ENCODE measurements at places on chromosomes 3 and 15.

DNA sequence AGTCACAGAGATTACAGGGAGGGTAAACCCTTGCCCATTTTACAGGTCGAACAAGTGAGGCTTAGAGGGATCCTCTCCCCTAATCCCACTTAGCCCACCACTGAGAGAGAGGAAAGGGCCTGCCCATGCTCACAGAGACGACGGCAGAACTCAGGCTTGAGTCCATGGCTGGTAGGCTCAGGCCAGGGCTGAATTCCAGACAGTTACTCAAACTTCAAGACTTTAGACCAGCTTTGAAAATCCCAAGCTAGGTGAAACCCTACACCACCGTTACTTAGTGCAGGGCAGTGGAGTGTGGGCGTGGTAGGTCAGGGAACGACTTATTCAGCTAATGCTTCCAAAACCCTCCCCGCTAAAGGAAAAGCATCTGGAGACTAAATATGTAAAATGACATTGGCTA is 16.4 kb downstream of the GRIP2 start:
- no peak for DNase-seq

DNA sequence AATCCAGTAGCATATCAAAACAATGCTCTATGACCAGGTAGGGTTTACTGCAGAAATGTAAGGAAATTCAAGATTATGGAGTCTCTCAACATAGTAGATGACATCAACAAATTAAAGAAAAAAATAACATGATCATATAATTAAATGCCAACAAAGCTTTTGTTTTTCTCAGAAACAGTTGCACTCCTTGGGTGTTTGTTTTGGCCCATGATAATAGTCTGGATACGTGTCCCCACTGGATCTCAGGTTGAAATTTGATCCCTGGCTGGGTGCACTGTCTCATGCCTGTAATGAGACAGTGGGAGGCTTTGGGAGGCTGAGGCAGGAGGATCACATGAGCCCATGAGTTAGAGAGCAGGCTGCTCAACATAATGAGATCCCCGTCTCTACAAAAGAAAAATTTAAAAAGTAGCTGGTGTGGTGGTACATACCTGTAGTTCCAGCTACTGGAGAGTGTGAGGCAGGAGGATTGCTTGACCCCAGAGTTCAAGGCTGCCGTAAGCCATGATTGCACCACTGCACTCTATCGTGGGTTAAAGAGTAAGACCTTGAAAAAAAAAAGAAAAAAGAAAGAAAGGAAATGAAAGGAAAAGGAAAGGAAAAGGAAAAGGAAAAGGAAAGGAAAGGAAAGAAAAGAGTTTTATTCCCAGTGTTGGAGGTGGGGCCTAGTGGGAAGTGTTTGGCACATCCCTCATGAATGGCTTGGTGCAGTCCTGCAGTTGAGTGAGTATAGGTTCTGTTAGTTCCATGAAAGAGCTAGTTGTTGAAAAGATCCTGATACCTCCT is 53.3 kb upstream of the FOXB1 start:
- no peak for DNase-seq

DNA sequence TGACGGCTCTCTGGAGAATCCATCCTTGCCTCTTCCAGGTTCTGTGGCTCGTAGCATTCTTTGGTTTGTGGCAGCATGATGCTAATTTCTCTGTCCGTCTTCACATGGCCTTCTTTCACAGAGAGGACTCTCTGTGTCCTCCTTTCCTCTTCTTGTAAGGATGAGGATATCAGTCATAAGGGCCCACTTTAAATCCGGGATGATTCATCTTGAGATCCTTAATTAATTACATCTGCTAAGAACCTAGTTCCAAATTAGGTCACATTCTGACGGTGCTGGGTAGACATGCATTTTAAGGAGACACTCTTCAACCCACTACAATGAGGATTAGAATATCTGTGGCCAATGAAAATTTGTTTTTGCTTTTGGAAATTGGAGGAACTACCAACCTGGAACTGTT is 15.7 kb upstream of the GXYLT2 start:
- no peak for DNase-seq

- DNase-seq: no peak
Observed at GRCh38 chr3:43748179-43748578, 57.4 kb downstream of the ABHD5 start.

DNA sequence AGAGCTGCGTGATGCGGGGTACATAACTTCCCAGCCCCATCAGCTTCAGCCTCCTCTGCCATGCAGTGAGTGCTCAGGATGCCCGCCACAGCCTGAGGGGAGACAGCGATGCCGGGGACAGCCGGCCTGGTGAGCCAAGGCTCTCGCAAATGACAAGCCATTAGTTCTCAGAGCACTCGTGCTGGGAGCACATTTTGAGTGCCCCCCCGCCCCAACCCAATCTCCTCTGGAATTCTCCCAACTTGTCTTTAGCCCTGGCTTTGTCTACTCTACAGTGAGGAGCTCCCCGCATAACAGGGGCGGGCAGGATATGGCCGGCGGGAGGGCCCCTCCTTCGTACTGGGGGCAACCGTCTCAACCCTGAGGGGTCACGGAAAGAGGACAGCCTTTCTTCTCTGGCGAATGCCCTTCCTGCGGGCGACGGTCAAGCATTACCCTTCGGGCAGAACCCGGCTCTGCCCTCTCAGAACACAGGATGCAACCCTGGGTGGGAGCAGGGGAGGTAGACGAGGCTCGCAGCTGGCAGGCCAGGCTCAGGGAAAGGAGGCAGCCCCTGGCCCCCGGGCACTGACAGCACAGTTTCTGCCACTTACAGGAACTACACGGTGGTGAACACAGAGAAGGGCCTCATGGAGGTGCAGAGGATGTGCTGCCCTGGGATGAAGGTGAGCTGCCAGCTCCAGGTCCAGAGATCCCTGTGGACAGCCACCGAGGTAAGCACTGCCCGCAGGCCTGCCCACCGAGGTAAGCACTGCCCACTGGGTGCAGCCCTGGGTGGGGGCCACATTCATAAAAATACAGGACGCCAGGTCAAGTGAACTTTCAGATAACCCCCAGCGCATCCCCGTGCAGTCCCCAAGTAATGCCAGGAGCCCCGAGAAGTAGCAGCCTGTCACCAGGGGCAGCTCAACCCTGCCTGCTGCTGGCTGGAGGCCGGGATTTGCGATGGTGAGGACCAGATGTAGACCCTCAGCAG is 141.7 kb downstream of the LRRK1 start:
- no peak for DNase-seq

- DNase-seq: no peak
Observed at GRCh38 chr3:36408146-36408545, 27.8 kb downstream of the STAC start.

DNA sequence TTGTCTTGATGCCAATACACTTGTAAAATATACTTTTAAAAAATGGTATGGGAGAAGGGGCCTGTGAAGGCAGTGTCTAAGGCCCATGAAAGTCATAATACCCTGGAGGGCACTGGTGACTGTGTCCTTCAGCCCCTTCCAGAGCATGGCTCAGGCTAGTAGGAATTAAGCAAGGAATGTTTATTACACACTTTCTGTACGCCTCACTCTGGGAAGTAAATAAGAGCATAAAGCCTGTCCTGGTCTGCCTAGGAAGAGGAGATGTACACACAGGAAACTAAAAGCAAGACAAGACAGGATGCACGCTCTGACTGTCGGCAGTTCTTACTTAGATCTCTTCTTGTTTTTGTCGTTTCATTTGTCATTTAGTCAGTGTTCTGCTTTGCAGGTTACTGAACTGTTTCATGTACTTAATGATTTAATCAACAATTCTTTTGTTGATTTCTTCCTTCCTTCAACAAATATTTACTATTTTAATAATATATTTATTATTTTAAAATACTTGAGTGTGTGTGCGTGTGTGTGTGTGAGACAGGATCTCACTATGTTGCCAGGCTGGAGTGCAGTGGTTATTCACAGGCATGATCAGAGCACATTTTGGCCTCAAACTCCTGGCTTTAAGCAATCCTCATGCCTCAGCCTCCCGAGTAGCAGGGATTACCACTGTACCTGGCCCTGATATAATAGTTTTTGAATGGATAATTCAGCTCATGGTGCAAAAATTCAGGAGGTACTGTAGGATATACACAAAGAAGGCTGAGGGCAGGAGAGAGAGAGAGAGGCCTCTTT is 9.0 kb upstream of the SMAD6 start:
- DNase-seq: no peak

- peak; percentile 76 for DNase-seq
Observed at GRCh38 chr15:76993114-76993725, 1.7 kb upstream of the PSTPIP1 start.

DNA sequence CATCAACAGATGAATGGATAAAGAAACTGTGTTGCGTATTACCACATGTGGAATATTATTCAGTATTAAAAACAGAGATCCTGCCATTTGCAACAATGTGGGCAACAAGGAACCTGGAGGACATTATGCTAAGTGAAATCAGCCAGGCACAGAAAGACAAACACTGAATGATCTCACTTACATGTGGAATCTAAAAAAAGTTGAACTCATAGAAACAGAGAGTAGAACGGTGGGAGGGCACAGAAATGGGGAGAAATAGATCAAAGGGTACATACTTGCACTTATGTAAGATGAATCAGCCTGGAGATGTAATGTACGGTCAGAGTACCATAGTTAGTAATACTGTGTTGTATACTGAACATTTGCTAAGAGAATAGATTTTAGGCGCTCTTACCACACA is 29.8 kb upstream of the MUC13 start:
- no peak for DNase-seq

- DNase-seq: no peak
Observed at GRCh38 chr3:125043599-125044151, 12.1 kb downstream of the HEG1 start.

- DNase-seq: no peak
Observed at GRCh38 chr3:159924411-159924810, 64.2 kb upstream of the IL12A start.

GRCh38 chr3:30503446-30503845 is 103.0 kb upstream of the TGFBR2 start:
- no peak for DNase-seq

Data from cardiac septum (tissue), 1 donor.